ENCODE measurements at places on chromosomes 16 and 17.

DNA sequence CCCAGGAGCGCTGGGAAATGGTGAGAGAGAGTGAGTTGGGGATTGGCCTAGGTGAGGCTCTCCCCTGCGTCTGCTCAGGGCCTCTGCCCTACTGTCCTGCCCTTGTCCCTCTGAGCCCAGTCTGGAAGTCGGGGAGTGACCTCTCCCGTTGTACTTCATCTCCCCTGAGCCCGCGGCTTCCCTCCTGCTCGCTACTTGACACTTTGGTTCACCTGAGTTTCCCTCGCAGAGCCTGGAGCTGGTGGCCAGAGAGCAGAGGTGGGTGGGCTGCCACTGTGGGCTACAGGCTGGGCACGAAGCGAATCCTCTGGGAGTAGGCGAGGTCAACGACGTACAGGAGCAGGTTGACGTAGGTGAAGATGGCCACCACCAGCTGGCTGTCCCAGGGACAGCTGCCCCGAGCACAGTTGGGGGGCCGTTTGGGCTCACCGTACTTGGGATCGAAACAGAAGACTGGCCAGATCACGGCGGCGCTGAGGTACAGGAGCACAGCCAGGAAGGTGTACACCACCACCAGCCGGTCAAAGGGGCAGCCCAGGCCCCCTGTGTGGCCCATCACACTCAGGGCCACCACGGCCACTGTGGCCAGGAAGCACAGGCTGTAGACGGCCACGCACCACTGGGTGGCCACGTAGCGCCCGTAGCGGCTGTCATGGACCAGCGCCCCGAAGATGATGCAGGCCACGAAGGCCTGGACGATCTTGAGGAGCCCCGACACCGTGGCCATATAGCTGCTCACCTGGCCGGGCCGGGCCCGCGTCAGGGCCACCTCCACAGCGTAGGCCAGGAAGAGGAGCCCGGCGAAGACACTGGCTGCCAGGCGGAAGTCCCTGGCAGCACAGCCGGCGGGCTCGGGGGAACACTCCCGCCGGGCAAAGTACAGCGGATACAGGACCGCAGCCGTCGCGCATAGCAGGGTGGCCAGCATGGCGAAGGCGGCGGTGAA is 3.7 kb upstream of the PYCR1 start:
- no peak for DNase-seq

DNA sequence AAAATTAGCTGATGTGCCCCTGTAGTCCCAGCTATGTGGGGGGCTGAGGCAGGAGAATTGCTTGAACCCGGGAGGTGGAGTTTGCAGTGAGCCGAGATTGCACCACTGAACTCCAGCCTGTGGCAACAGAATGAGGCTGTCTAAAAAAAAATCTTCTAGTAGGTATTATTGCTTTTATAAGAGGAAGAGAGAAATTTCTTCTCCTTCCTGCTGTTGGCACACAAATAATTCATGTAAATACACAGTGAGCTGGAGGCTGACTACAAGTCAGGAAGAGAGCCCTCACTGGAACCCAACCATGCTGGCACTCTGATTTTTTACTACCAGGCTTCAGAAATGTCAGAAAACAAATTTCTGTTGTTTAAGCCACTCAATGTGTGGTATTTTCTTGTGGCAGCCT is 6.7 kb downstream of the PRDM7 start:
- no peak for DNase-seq

DNA sequence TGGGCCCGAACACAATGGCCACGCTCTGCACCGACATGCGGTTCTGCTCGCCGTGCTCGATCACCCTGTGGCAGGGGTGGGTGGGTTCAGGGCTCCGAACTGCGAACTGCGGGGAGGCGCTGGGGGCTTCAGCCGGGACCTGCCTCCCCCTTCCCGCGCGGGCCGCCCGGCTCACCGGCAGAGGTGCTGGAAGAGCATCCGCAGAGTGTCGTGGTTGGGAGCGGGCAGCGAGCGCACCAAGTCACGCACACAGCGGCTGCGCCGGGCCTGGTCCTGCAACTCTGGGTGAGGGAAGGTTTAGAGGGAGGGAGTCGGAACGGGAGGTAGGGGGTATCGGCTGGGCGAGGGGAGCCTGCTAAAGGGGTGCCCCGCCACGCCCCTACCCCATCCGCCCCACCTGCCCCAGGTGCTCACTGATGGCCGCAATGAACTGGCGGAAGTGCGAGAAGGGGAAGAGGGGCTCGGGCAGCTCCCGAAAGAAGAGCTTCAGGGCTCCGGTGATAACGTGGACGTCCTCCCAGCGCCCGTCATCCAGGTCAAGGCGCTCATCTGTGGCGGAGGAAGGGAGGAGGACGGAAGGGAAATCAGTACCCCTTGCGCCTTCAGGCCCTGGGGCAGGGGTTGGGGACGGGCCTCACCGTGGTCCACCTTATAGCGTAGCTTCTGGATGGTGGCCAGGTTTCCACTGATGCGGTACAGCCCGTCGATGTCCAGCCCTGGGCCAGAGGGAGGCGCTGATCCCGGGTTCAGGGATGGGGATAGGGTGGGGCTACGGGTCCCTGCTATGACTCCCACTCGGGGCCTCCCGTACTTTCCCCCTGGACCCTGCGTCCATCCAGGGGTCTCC is 36.9 kb downstream of the ARHGAP27 start:
- DNase-seq = no peak

GRCh38 chr17:82956726-82957468 is 117.1 kb upstream of the ZNF750 start:
- DNase-seq = no peak

DNA sequence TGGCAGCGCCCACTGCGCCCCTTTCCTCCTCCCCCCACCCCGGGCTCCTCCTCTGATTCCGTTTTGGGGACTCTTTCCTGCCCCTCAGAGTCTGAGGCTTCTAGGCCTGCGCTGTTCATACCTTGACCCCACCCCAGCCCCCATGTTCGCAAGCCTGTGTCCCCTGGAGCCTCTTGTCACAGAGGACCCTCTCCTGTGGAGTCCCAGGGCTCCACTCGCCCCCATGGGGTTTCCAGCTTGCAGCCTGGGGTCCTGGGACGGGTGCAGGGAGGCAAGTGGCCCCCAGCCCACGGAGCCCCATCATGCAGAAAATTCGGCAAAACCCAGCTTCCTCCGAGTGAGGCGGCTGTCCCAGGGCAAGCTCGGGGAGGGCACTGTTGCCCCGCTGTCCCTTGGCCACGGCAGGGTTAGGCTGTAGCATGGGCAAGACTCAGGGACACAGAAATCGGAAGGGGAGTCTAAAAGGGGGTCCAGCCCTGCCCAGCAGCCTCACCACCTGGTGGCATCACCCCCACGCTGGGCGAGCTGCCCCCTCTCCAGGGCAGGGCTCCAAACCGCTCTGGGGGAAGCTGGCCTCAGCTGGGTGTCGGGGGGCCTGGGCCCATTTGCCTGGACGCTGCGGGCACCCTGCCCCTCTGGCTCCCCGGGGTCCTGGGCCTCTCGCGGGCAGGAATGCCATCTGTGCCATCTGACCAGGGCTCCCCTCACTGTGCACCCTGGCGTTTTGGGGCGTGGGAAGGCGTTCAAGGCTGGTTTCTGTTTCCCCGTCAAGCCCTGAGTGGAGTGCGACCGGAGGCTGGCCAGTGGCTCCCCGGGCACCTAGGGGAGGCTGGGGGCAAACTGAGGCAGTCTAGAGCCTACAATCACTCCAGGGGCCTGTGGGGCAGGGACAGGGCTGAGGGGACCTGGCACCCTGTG is 11.5 kb upstream of the BAHCC1 start:
- no peak for DNase-seq

DNA sequence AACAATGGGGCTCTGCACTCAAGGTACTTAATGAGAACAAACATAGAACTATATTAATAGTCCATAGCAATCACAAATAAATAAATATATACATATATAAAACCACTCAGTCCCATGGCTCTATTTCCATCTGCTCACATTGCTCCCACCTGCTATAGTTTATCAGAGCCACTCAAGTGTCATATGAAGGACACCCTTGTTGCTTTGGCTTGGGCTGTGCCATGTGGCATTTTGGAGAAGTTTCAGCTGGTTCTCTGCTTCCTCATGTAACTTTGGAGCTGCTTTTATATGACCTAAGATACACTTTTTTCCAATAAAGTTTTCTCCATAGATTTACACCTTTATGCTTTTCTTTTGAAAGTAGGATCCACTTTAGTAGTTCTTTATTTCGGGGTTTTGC is 126.4 kb downstream of the KCNJ2 start:
- DNase-seq = no peak

GRCh38 chr17:21356537-21357127 is 19.5 kb upstream of the KCNJ12 start:
- DNase-seq = no peak

- no peak for DNase-seq
Measured at GRCh38 chr17:61754124-61754523, 109.2 kb downstream of the BRIP1 start.

GRCh38 chr17:13410874-13411273 is 190.9 kb downstream of the HS3ST3A1 start:
- DNase-seq = no peak

DNA sequence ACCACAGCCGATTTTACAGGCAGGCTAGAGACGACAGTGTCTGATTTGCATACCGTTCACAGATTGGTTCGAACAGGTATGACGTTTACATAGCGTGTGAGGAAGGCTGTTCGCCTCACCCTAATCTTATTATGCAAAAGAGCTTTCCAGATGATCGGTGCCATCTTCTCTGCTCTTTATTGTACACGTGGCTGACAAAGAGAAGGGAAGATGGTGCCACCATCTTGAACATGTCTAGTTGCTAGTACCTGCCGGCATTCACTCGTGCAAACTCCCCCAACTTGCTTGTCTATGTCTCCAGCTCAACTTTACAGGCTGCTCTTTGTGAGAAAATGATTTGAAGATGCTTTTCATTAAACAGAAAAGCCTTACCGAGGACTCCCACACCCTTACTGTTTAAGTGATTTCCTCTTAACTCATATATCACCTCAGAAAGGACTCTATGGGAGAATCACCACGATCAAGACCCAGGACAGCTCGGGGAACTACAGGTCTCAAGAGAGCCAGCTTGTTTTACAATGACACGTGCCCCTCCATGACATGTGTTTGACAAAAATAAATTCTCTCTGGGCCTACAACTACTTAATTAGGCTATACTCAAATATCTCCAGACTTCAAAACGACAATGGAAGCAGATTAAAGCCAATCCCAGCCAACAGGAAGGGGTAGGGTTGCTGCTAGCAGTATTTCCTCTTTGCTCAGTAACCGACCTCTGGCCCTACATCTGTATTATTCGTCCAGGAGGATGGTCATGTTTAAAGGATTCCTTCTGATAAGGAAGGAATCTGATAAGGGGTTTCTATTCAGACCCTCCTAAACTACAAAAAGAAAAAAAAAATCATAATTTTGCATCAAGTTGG is 480.6 kb downstream of the TMEM114 start:
- DNase-seq = peak; percentile 2

GRCh38 chr16:66986559-66986958 is 1.8 kb upstream of the CES4A start:
- no peak for DNase-seq

DNA sequence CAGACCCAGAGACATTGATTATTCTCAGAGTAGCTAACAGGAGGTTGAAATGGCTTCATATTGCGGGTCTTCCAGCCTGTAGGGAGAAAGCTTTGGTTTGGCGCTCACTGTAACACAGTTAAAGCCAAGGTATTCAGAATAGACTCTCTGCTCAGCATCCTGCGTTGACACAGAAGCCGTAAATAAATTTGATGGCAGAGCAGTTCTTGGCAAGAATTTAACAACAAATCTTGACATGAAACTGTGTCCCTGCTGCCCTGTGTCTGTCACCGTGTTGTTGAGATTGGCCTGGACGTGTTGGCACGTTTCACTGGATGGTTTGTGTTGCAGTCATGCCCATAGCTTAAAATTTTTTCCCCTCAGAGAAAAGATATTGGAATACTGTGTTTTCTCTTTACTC is 359.6 kb downstream of the SNX29 start:
- DNase-seq = no peak

DNA sequence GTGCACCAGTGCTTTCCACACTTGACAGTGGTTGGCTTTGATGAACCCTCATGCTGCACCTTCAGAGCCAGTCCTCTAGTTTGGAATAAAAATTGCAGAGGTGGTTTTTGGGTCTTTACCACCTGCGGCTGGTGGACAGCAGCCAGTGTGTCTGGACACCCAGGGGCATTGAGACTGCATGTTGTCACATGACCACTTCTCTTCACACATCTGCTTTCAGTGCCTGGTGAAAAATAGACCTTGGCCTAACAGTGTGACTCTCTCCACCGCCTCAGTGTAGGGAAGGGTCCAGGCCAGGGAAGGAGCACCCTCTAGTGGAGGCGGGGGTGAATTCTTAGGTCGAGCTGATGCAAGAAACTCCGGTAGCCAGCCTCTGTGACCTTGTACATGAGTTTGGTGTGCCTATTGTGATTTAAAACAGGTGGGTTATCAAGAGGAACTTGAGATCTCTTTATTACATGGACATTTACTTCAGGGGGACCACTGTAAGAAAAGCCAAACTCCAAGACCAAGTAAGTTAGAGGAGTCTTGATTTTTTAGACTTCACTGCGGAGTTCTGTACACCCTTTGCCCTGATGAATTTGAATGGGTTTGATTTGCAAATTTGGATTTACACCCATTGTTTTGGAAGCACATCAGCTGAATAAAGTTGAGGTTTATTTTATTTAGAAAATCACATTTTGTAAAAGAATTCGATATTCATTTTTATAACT is 17.9 kb downstream of the GOSR2 start:
- peak; percentile 52 for DNase-seq

- DNase-seq = no peak
Measured at GRCh38 chr17:15154618-15155017, 110.5 kb downstream of the PMP22 start.

- DNase-seq = no peak
Measured at GRCh38 chr17:67044940-67045339, 586 bp downstream of the CACNG1 start.

- DNase-seq = no peak
Measured at GRCh38 chr16:87658564-87659225, 56.4 kb downstream of the JPH3 start.

- no peak for DNase-seq
Measured at GRCh38 chr16:75044800-75045361, 46.1 kb downstream of the ZNRF1 start.

DNA sequence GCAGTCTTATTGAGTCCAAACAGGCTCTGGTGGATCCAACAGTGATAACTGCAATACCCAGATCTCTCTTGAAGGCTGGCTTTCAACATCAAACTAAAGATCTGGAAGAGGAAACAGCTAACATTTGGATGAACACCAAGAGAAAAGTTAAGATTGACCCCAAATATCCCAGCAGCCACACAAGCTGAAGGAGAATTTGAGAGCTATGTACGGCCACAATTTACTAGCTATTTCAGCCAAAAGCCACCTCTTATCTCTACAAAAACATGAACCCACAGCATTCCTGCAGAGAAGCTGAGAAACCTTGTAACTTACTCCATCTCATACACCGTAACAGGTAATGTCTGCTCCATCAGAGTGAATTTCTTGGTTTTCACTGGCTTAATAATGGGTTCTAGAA is 14.3 kb downstream of the EFTUD2 start:
- DNase-seq = no peak

DNA sequence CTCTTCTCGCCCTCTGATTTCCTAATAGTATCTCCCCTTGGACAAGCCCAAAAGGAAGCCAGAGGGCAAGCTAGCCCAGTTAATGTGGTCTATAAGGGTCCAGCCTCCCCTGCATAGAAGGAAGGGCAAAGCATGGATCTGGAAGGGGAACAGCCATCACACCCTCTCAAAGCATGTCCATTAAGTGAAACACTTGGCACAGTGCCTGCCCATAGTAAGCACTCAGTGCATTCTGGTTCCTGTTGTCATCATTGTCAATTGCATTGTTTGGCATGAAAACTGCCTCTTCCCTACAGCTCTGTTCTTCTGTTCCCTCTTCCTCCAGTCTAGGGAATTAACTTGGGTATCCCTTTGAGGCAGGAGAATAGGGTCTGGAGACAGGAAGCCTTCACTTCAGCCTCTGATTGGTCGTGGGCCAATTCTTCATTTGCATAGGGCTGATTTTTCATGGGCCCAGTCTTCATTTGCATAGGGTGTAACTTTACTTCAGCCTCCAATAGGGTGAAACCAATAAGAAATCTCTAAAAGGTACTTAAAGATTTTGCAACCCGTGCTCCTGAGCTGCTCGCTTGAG is 81.4 kb downstream of the C17orf67 start:
- DNase-seq = no peak
